ENCODE measurements at places on chromosomes 2 and 18. TPM values are rescaled to one million over a fixed set of nuclear protein-coding genes. Genes with fewer than 3 reads are reported as not detected.

Gene ZFAND2B
- total RNA-seq: 40.8 TPM

Gene SERPINB5
- total RNA-seq: not detected

Gene NTSR2
- total RNA-seq: not detected

Gene DBI
- total RNA-seq: 105 TPM

Gene SIX3
- not detected for total RNA-seq

Gene NUP35
- 21.1 TPM for total RNA-seq

GRCh38 chr2:53820711-53821110 is 33.9 kb downstream of the ERLEC1 start:
- DNase-seq: no peak

DNA sequence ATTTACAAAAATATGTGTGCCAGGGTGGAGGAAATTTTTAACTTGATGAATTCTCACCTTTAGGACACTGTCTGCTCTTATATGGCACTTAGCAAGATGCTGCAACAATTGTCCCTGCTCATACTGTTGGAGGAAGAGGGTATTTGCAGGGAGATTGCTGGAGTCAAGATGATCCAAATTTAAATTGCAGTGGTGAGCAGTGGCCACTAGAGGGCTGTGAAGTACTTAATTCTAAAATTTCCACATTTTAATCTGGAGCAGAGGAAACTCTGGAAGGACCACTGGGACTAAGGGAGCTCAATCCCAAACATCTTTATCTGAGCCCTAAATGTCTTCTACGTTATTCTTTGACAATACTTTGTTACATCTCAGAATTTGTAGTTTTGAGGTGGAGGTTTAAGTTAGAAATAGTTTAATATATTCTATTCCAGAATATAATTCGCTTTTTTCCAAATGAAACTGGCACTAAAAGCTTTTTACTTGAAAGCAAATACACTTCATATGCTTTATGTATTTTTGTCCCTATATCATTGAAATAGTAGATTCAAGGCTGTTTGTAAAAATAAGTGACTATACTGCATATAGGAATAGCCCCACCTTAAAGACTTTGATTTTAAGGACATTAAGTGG is 33.0 kb upstream of the PTH2R start:
- no peak for DNase-seq

DNA sequence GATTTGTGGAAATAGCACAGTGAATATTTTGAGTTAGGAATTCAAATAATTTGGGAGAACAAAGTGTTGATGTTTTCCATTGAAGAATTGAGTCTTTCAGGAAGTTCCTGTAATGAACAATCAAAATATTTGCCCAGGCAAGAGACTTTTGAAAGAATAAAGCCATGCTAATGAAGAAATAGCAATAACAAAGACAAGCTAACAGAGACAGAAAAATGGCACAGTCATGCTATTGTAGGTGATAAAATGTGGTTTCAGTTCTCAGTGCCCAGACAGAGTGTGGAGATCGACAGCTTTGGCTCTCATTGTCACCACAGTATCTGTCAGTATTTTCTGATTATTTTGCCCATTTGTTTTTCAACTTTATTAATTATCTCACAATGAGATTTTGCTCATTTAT is 490.8 kb upstream of the PIK3C3 start:
- DNase-seq: no peak

GRCh38 chr2:42878581-42878980 is 86.2 kb upstream of the HAAO start:
- DNase-seq: no peak

GRCh38 chr2:65357095-65357958 is 75.1 kb downstream of the SPRED2 start:
- DNase-seq: no peak

GRCh38 chr2:43941966-43942365 is 53.8 kb downstream of the LRPPRC start:
- DNase-seq: no peak

Measured in sciatic nerve (tissue), 2 donors.